CD4-positive, alpha-beta T cell treated with Interleukin-6 for 4 hours (primary cell): ENCODE measurements at places on chromosomes 16 and 17.

- DNase-seq: no peak
These were observed 2204.8 kb downstream of the TP53TG3F start for GRCh38 chr16:35664091-35664693.

GRCh38 chr17:45132572-45133463, 503 bp upstream of the PLCD3 start:
- DNase-seq: peak; percentile 67

DNA sequence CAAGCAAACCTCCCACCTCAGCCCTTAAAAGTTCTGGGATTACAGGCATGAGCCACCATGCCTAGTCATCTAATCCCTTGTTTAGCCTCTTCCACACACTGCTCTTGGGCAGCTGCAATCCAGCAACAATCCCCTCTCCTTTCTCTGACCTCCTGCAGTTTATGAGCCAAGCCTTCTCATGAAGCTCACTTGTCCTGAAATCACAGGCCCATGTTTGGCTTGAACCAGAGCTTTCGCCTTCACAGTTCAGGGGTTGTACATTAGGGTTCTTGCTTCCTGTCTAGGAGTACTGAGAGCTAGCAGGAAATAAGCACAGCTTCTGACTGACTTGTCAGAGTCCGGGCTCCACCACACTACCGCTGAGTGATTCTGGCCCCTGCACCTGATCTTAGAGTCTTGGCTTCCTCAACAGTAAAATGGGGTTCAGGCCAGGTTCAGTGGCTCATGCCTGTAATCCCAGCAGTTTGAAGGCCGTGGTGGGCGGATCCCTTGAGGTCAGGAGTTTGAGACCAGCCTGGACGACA, 16.3 kb downstream of the ERAL1 start:
- peak; percentile 62 for DNase-seq

GRCh38 chr16:12775656-12776236, 27.9 kb downstream of the CPPED1 start:
- no peak for DNase-seq

DNA sequence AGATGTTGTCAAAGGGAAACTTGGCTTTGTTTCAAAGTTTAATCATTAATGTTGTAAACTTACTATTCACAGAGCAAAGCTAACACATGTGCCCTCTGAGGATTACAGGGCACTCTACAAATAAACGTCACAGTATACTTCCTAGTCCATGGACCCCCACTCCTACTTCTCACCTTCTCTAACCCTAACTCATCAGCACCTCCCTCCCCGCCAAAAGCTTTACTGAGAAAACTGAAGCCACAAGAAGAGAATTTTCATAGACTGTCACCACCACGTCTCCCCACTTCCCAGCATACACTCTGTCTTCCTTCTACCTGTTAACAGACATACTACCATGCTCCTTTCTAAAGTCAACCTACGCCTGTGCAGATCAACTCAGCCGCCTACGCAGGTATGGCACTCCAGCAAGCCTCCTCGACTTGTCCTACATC, 29.0 kb downstream of the HELZ start:
- no peak for DNase-seq
